Endothelial cell (in vitro differentiated cells): ENCODE measurements at places on chromosomes 6 and 20. TPM values are rescaled to one million over a fixed set of nuclear protein-coding genes. Genes with fewer than 3 reads are reported as not detected.

GRCh38 chr20:33919653-33920052 is 74.1 kb upstream of the RALY start:
- H3K4me3 ChIP-seq = no peak overlapping the region
- DNase-seq = no peak
- H3K4me1 ChIP-seq = no peaks in the 10 kb centered on the region
- no peak overlapping the region for H3K27ac ChIP-seq

GRCh38 chr6:134022650-134023049 is 29.8 kb downstream of the SLC2A12 start:
- no peak overlapping the region for H3K4me3 ChIP-seq
- no peak overlapping the region for H3K27ac ChIP-seq
- H3K27me3 ChIP-seq = peaks cover 2% of the 10 kb centered on the region
- no peaks in the 10 kb centered on the region for H3K36me3 ChIP-seq
- peaks cover 6% of the 10 kb centered on the region for H3K4me1 ChIP-seq
- DNase-seq = no peak

DNA sequence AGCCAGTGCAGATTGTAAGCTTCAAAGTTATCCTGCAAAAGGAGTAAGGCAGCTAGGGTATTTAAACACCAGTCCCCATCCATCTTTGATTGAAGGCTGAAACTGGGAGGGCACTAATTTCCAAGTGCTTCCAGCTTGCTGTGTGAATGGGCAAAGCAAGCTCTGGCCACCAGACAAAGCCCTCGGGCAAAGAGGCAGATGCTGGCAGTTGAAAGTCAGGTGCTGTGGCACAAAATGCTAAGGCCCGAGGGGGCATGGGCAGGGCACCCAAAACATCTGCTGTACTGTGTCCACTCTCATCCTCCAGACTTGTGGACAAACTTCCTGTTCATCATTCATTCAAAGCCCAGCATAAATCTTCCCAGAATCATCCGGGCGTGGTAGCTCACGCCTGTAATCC is 62.9 kb downstream of the TRMT6 start:
- no peak for DNase-seq
- H3K36me3 ChIP-seq = no peaks in the 10 kb centered on the region
- no peaks in the 10 kb centered on the region for H3K4me1 ChIP-seq
- H3K27ac ChIP-seq = no peak overlapping the region

DNA sequence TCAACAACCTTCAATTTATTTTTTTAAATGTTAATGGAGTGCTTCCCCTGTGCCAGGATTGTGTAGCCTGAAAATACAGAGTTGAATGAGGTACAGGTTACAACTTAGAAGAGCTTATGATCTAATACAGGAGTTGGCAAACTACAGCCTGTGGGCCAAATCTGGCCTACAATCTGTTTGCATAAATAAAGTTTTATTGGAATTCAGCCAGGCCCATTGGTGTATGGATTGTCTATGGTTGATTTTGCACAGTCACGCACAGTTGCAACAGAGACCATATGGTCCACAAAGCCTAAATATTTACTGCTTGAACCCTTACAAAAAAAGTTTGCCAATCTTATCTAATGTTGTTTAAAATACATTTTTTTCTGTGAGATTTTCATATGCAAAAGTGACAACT is 177.3 kb upstream of the CCN2 start:
- DNase-seq = no peak
- H3K27ac ChIP-seq = no peak overlapping the region
- H3K4me3 ChIP-seq = no peak overlapping the region
- H3K27me3 ChIP-seq = peaks cover 3% of the 10 kb centered on the region
- H3K36me3 ChIP-seq = no peaks in the 10 kb centered on the region

Gene ECT2L
- not detected for total RNA-seq

Gene C20orf144
- not detected for total RNA-seq

DNA sequence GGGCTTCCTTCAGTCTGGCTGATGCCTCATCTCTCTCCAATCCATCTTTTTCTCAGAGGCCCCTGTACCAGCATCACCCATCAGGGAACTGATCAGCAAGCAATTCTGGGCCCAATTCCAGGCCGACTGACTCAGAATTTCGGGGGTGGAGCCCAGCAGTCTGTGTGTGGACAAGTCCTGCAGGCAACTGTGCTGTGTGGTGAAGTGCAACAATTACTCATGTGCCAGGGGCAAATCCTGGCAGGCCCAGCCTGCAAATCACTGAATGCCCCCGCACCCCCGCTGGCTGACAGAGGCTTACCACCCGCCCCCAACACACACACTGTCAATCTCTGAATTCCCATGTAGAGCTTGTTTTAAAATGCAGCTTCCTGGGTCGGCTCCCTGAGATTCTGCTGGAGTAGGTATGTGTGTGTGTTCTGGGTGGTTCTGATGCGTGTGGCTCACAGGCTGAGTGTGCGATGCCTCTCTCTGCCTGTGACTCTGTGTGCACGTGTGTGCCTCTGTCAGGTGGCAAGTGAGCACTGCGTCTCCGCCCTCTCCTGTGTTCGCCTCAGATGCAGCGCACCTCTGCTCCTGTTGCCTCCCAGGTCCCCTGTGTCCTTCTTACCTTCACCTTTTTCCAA is 45.4 kb downstream of the SSR1 start:
- DNase-seq = no peak
- peaks cover 4% of the 10 kb centered on the region for H3K36me3 ChIP-seq
- no peak overlapping the region for H3K4me3 ChIP-seq
- H3K27me3 ChIP-seq = peaks cover 6% of the 10 kb centered on the region

- H3K27ac ChIP-seq = no peak overlapping the region
- H3K36me3 ChIP-seq = no peaks in the 10 kb centered on the region
- no peak overlapping the region for H3K4me3 ChIP-seq
- H3K27me3 ChIP-seq = no peaks in the 10 kb centered on the region
- H3K4me1 ChIP-seq = no peaks in the 10 kb centered on the region
- DNase-seq = no peak
Observed at GRCh38 chr6:14550822-14551221, 433.2 kb downstream of the CD83 start.

Gene PRPH2
- total RNA-seq = 0.15 TPM

Gene GGTLC1
- not detected for total RNA-seq

Gene ETV7
- total RNA-seq = not detected

Gene CALHM5
- total RNA-seq = 7.2 TPM

- no peak overlapping the region for H3K4me3 ChIP-seq
- no peak for DNase-seq
- no peak overlapping the region for H3K27ac ChIP-seq
- H3K27me3 ChIP-seq = no peaks in the 10 kb centered on the region
Observed at GRCh38 chr6:55919716-55920308, 44.4 kb upstream of the BMP5 start.

DNA sequence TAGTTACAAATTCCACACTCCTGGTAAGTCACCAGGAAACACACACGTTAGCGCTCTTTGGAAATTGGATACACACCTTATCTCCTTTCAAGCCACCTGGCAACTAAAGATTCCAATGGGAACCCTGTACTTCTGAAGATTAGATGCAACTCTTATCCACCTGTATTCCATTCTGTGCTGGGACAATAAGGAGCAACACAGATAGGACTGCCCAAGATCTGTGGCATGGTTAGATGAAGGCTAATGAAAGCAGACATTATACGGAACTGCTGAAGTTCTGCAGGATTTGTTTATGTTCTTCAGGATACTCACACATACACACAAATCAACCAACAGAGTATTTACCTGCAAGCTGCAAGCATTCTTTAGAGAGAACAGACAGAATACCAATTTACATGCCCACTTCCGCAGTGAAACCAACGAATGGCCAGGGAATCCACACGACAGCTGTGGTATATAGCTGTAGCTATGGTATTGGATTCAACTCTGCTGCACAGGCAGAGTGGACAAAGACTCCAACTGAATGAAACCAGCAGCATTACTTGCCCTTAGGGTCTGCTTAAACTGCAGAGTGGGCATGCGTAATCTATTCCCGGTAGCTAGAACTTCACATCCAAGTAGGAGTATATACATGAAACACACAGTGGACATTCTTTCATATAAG is 12.0 kb downstream of the NCOA5 start:
- H3K4me1 ChIP-seq = peaks cover 22% of the 10 kb centered on the region
- H3K4me3 ChIP-seq = peak overlapping the region; percentile 8
- peaks cover 21% of the 10 kb centered on the region for H3K36me3 ChIP-seq
- DNase-seq = no peak
- H3K27me3 ChIP-seq = no peaks in the 10 kb centered on the region

DNA sequence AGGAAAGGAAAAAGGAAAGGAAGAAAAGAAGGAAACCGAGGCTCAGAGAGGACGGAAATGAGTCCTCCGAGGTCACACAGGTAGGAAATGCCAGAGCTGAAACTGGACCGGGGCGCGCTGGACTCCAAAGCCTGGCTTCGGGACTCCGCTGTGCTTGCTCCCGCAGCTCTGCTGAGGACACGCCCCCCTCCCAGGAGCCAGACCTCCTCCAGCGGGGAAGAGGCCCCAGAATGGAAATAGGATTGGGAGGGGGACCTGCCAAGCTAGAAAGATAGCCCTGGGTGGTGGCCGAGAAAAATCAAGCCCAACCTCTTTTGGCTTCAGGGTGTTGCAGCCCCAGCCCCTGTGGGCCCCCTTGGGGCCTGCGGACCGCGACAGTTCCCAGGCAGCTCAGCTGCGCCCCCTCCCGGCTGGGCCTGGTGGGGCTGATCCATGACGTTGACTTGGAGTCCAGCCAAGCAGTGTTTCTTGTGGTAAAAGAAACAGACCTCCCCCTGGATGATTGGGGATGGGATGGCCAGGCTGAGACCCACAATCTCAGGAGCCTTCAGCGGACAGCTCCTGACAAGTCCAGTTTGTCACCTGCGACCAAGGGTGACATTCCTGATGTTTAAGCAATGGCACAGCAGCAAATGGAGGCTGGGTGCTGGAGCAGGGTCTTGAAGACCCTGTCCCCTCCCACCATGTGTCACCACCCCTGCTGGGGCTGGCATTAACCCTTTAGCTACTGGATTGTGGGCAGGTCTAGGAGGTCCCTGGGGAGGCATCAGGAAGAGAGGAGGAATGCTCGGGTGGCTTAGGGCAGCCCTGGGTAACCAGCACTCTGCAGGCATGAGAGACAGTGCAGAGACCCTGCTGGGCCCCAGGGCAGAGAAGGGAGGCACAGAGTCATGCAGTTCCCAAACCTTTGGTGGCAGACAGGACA is 55.4 kb downstream of the RIPOR3 start:
- peaks cover 10% of the 10 kb centered on the region for H3K27me3 ChIP-seq
- peak; percentile 89 for DNase-seq

- peaks cover 6% of the 10 kb centered on the region for H3K27me3 ChIP-seq
- no peaks in the 10 kb centered on the region for H3K36me3 ChIP-seq
- H3K4me1 ChIP-seq = no peaks in the 10 kb centered on the region
- no peak overlapping the region for H3K27ac ChIP-seq
- no peak overlapping the region for H3K4me3 ChIP-seq
Observed at GRCh38 chr20:62231292-62231691, 7.0 kb upstream of the OSBPL2 start.

- no peaks in the 10 kb centered on the region for H3K36me3 ChIP-seq
- no peak for DNase-seq
- H3K4me3 ChIP-seq = no peak overlapping the region
- no peak overlapping the region for H3K27ac ChIP-seq
Observed at GRCh38 chr20:48107560-48107959, 322.3 kb upstream of the SULF2 start.

Gene ARMC12
- 0.69 TPM for total RNA-seq
